ENCODE measurements at places on chromosomes 6 and 20. TPM values are rescaled to one million over a fixed set of nuclear protein-coding genes. Genes with fewer than 3 reads are reported as not detected.

- no peak for DNase-seq
Observed at GRCh38 chr6:137780447-137781034, 86.5 kb upstream of the TNFAIP3 start.

- DNase-seq = no peak
Observed at GRCh38 chr6:129252377-129253071, 369.6 kb downstream of the LAMA2 start.

DNA sequence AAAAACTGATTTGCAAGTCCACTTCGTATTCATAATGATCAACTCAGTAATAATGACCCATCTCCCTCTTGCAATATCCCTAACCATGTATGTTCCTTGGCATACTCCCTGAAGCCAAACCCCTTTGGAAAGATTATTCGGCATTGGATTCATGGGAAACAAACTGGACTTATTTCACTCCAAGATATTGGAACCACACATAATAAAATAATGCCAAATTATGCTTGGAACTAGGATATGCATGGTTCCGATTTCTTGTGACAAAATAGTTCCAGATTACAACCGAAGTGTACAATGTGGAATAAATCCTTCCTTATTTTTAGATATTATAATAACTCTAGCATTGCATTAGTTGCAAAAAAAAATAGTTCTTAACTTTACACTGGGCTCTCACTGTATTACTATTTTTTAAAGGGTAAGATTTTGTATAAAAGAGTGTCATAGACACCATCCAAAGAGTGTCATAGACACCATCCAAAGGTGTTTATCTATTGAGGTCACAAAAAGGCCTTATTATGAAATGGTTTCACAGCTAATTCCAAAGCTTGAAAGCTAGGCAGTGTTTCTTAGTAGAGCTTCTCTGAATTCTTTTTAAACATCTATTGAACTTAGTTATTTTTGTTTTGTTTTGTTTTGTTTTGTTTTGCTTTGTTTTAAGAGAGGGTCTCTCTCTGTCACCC is 410.9 kb upstream of the JARID2 start:
- DNase-seq = no peak

DNA sequence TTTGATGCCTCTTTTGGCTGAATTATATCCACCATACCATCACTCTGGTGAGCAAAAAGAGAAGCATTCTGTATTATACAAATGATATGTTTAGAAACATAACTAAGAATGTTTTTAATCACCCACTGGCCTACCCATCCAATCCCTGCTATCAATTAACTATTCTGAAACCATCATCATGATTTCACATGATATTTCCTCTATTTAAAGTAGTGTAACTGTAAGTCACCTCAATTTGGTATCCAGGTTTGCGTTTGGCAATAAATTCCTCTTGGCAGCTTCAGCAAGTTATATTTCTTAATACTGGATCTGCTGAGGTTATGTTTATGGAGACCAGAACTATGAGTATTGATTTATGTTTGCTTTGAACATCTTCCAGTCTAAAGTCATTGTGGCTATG is 332.1 kb downstream of the UTRN start:
- DNase-seq = no peak

- DNase-seq = no peak
Observed at GRCh38 chr20:44491635-44492395, 16.1 kb downstream of the TTPAL start.

FNDC11 gene
- total RNA-seq = 3.8 TPM

GRCh38 chr6:28090917-28091586 is 10.7 kb downstream of the ZNF165 start:
- DNase-seq = no peak

- DNase-seq = no peak
Observed at GRCh38 chr6:1063671-1064355, 248.1 kb upstream of the FOXQ1 start.

GRCh38 chr6:5905431-5906339 is 101.0 kb downstream of the NRN1 start:
- no peak for DNase-seq

DNA sequence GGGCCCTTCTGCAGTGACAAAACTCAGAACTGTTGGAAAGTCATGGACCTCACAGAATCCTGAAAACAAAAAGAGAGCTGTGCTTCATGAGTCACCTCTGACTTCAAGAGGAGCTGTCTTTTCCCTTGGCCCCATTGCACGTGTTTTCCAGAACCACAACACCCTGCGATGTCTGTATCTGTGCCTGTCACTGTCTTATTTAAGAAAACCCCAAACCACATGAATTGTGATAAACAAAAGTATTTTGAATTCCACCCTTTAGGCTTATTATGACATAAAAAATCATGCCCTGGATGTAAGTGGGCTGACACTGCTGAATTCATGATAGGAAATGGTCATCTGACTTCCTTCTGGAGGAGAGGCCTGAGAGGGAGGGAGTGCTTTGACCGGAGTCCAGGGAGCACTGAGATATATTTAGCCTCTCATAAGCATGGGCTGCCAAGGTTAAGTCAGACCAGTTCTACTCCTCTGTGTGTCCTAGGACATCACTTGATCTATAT is 96.4 kb upstream of the DUSP22 start:
- no peak for DNase-seq

- no peak for DNase-seq
Observed at GRCh38 chr20:29443819-29444218, 1813.6 kb upstream of the DEFB115 start.

Data from WTC11 (cell line).